Stimulated activated CD8-positive, alpha-beta memory T cell treated with anti-CD3 and anti-CD28 coated beads, Interleukin-2, amount 100 ng/mL, for 1 hour (primary cell): ENCODE measurements at places on chromosomes 7 and 10.

DNA sequence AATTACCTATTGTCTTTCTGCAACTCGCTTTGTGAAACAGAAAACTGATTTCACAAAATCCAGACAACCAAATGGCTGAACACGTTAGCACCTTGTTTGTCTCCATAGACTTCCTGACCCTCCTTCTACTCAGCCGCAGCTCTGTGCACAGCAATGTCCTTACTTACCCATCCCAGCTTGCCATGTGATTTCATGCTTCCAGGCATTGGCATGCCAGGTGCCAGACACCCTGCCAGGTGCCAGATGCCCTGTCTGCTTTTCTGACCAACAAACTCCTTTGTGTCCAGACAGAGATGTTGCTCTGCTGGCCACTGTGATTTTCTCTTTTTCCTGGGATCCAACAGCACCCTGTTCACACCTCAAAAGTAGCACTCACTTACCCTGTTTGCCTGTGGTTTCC, 16.1 kb upstream of the FAM170B start:
- DNase-seq: no peak

DNA sequence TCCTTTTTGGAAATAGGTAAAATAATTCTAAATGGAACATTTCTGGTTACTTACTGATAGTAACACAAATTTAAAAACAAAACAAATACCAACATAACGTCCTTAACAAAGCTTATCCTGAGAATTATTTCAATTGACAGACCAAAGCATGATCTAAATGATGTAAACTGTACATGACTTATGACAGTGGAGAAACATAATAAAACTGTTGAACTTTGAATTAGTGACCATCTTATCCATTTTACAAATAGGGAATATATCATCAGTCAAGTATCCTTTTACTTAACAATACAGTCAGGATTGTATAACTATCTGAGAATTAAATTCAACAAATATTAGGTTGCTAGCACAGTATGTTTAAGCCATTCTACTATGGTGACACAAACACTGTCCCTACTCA, 2.4 kb downstream of the IPMK start:
- DNase-seq: no peak

DNA sequence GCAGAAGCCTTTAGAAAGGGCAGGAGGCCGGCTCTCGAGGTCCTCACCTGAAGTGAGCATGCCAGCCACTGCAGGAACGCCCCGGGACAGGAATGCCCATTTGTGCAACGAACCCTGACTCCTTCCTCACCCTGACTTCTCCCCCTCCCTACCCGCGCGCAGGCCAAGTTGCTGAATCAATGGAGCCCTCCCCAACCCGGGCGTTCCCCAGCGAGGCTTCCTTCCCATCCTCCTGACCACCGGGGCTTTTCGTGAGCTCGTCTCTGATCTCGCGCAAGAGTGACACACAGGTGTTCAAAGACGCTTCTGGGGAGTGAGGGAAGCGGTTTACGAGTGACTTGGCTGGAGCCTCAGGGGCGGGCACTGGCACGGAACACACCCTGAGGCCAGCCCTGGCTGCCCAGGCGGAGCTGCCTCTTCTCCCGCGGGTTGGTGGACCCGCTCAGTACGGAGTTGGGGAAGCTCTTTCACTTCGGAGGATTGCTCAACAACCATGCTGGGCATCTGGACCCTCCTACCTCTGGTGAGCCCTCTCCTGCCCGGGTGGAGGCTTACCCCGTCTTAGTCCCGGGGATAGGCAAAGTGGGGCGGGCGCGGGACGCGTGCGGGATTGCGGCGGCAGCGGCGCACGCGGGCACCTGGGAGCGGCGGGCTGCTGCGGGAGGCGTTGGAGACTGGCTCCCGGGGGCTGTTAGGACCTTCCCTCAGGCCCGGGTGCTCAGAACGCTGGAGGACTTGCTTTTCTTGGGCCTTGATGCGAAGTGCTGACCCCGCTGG, at the start of gene FAS:
FAS (plus strand) TSS at position 415 of the 777 bp plus-strand sequence; CDS start at position 494, 79 bp downstream.
- DNase-seq: peak; percentile 41

GRCh38 chr7:24597014-24597413, 23.8 kb downstream of the PALS2 start:
- no peak for DNase-seq

GRCh38 chr10:43202224-43202656, 64.0 kb downstream of the CSGALNACT2 start:
- DNase-seq: peak; percentile 29

- DNase-seq: no peak
Observed at GRCh38 chr10:132776186-132776585, 9.8 kb downstream of the NKX6-2 start.

- no peak for DNase-seq
Observed at GRCh38 chr10:69845574-69846292, 44.0 kb downstream of the COL13A1 start.

GRCh38 chr7:1967512-1968396, 265.0 kb downstream of the MAD1L1 start:
- DNase-seq: no peak

GRCh38 chr10:60508831-60509230, 119.2 kb upstream of the ANK3 start:
- DNase-seq: no peak

- no peak for DNase-seq
Observed at GRCh38 chr10:79192677-79193003, 123.9 kb downstream of the ZMIZ1 start.

DNA sequence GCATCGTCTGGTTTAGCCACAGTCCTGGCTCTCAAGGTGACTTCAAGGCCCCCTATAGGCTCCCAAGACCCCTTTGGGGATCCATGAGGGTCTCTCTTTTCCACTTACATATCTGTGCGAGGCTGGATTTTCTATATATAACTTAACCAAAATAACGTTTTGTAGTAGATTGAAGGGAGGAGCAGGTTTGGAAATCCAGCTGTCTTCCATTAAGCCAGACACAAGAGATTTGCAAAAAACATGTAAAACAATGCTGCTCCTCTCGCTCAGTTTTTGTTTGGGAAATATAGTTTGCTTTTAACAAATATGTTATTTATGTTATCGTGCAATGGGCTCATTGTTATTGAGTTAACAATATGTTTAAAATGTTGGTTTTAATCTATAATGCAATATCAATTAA, 811.2 kb downstream of the TYW1 start:
- DNase-seq: no peak

DNA sequence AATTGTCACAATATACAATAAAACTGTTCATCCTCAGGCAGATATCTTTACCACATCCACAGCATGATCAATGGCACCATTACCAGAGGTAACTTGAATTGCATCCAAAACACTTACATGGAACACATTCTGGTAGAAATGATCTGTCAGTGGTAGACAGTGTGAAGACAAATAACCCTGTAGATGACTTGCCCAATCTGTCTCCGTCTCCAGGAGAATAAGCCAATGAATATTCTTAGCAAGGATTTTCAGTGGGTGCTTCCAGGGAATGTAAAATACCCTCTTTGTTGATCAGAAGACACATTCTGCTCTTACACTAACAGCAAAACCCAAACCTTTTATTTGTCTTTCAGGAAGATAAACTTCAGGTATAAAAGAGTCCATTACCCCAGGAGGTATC, 43.8 kb downstream of the VWC2 start:
- DNase-seq: no peak

GRCh38 chr10:11170993-11171851, 153.6 kb downstream of the CELF2 start:
- no peak for DNase-seq

- DNase-seq: no peak
Observed at GRCh38 chr10:120732643-120733313, 118.4 kb upstream of the WDR11 start.

DNA sequence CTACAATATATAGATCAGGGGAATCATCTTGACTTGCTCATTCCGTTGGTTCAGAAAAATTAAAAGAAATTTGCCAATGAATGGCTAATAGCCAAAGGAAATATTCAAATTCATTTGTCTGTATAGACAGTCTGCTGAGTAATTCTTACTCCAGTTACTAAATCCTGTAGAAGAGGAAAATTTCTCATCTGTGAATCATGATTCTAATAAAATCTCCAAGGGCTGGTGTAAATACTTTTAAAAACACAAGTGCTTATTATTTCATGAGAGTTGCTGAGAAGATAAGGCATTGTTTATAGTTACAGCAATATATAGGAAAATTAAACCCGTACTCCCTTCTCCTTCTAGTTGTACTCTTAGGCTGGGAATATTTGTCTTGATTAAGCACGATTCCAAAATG, 53.0 kb downstream of the WNT2 start:
- no peak for DNase-seq

DNA sequence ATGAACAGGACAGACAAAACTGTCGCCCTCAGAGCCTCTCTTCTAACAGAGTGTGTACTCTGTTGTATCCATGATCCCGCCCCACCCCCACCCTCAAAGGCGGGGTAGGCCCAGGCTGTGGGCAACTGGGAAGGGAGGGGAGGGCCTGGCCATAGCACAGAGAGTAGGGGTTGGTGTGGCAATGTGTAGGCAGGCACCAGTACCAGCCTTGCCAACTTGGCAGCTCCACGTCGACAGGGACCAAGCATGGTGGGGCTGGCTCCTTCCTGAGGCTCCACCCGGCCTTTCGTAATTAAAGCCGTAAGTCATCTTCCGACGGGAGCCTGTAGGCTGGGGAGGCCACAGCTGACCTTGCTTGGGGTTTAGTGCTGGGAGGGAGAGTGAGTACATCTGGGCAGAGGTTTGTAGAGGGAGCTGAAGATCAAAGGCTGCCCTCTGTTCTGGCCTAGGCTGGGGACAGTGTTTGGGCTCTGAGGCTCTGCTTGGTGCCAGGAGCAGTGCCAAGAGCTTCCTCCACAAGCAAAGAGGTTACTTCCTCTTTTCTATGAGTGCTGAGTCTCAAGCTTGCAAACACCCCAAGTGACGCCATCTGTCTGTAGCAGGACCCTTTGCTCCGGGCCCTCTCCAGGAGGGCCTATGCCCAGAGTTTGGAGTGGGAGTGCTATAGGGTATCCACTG, 121.6 kb downstream of the C10orf105 start:
- no peak for DNase-seq
